M059J (cell line): ENCODE measurements at places on chromosomes 16 and 17.

GRCh38 chr17:59038734-59039133, 67.9 kb downstream of the TRIM37 start:
- no peak for DNase-seq

DNA sequence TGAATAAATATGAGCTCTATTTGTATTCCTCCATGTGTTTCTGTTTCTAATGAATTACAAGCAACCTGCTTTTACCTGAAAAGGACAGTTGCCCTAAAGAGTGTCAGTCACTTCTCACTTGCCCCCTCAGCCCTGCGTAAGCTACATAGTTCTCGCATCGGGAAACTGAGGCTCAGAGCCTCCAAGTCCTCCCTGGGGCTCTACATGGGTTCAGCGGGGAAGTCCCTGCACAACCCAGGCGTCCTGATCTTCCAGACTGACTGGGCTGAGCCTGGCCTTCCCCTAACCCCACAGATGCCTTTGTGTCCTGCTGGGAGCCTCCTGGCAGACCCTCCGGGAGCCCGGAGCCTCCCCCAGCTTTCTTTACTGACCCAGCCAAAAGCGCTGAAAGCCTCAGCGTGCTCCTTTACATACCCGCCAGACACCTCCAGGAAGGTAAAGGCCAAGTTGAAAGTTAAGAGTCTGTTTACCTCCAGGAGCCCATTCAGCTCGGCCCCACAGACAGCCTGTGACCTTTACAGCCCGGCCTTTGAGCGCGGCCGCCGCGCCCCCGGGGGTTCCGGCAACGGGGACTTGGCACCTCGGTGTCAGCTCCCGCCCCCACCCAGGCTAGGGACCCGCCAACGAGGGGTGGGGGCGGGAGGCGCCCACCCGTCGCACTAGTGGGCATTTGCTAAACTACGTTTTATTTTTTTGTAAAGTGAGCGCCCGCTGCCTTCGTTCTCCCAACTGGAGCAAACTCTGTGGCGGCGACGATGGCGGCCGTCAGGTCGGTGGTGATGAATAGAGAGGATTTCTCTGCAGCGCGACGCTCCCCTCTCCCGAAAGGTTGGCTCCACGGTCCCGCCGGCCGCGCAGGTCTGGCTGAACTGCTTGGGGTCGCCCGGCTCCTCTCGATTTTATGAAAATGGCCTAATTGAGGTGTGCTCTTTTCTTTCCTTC, 4.4 kb upstream of the HOXB13 start:
- no peak for DNase-seq

DNA sequence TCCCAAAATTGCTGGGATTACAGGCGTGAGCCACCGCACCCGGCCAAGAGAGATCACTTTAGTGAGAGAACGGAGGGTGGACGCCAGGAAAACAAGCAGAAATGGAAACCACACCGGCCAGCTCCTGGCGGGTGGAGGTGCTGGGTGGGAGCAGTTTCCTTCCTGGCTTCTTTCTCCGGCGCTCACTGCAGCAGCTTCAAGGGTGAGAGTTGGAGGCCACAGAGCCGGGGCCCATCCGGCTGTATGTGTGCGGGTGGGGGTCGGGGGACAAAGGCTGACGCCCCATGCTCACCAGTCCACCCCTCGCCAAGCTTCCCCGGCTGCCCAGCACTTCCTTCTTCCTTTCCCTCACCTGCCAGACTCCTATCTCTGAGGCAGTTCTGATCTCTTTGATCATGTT, 13.5 kb upstream of the BHLHA9 start:
- DNase-seq: no peak

GRCh38 chr17:16005636-16006035, 6.0 kb downstream of the TTC19 start:
- no peak for DNase-seq

DNA sequence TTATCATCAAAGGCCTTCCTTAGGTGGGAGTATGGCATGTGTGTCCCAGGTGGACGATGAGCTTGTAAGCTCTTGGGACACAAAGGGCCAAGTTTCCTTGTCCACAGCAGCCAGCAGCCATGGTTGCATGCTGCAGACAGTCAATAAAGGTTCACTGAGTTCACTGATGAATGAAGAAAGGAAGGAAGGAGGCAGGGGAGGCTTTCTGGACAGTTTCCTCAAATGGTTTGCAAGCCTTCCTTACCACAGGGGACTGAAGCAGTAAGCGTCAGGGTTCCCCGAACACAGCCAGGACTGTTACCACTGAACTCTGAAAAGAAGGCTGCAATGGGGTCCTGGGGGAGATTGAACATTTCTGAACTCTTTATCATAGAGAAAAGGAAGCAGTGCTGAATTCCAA, 111.1 kb downstream of the GAS7 start:
- no peak for DNase-seq

DNA sequence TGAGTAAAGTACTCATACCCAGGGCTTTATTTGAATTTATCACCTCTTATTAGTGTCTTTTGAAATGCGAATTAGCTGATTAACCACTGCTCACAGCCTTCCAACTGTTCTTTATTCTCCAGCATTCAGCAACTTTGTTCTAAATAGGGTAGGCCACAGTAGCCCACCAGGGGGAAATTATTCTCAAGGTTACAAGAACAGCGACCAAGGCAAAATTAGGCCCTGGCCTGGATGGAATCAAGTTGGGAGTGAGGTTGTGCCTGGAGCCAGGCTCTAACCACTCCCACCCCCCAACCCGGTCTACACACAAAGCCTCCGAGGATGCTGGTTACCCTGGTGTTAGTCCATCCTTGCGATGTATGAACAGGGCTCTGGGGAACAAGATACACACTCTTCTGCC, 245.5 kb downstream of the STX8 start:
- DNase-seq: no peak

DNA sequence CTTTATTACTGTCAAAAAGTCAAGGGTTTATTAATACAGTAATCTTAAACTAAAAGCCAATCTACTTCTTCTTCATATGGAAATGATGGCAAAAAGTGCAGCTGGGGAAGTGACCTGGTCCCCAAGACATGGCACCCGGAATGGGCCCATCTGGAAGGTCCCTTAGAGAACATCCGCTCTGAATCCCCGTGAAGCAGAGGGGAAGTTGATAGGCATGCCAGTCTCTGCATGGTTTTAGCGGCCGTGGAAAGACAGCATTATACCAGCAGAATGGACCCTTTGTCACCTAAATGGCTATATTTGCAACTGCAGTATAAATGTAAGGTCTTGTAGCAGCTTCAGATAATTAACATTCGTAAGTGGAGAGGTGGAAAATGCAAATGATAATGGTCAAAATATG, 32.4 kb downstream of the COTL1 start:
- no peak for DNase-seq

- no peak for DNase-seq
Measured at GRCh38 chr17:80969674-80970043, 22.0 kb upstream of the CHMP6 start.

GRCh38 chr17:74199306-74200092, 4.0 kb upstream of the RPL38 start:
- DNase-seq: peak; percentile 49
